ENCODE measurements at places on chromosomes 2 and 18.

GRCh38 chr2:197628043-197628500, 47.3 kb downstream of the RFTN2 start:
- no peak for DNase-seq

GRCh38 chr18:23277399-23277798, 142.1 kb downstream of the CABLES1 start:
- DNase-seq = no peak

DNA sequence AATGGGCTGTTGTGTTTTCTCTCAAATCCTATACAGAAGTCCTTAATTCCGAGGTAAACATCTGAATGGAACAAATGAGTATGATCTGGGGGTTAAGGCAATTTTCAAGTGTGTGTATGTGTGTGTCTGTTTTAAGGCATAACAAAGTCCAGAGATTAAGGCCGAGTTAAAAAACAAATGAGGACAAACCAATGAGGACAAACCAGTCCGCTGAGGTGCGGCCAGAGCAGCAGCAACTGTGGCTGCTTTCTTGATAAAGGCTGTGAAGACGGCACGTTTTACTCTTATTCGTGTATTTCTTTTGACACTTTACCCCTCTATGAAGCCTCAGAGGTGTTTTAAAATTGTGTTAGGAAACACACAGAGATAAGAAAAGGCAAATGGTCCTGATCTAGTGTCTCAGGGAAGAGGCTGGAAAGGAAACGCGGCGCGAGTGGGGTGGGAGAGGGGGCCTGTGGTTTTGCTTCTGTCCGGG, 495 bp upstream of the GULP1 start:
- peak; percentile 69 for DNase-seq

GRCh38 chr2:202249521-202250253, 11.3 kb upstream of the SUMO1 start:
- DNase-seq = no peak

DNA sequence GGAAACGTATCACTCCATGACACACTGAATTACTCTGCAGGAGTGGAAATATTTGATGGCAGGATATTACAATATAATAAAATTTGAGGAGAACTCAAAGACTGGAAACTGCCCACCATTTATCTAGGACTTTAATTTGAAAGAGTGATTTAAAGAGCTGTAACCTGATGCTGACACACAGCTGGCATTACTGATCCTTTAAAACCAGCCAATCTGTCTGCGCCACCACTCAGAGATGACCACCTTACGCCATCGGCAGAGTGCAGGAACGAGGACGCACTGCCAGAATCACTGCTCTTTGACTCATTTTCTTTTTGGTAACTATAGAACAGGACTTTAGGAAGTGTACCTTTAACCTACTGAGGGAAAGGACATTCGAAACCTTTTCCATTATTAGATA, 114.1 kb downstream of the EPB41L3 start:
- peak; percentile 57 for DNase-seq

GRCh38 chr2:238560234-238560633, 133.5 kb downstream of the ASB1 start:
- no peak for DNase-seq

- no peak for DNase-seq
These were observed 7.1 kb upstream of the SOS1 start for GRCh38 chr2:39127973-39128372.

DNA sequence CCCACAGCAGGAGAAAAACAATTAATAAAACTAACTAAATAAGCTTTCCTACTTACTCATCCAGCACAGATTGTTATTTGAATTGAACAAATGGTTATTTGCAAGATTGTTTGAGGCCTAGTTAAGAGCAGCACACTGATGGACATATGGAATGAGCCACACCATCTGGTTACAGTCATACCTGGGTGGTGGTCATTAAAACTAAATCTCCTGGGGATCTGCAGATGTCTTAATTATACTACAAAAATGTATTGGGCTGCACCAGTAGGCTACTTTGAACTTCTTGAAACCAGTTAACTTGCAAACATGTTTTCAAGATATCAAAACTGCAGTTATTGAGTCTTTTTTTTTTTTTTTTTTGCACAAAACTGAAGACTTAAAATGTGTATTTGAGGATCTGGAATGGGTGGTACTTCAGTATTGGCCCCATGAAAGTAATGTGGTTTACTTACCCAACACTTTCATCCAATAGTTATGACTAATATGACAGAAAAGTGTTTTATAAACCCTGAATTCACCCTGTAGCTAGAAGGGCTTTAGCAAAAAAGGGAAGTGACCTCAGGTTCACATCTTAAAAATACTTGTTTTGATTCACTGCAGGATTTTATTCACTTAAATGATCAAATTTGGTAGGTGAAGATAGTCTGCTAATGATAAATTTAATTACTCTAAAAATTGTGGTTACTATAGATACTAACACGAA, 10.8 kb downstream of the AGFG1 start:
- DNase-seq = peak; percentile 81

DNA sequence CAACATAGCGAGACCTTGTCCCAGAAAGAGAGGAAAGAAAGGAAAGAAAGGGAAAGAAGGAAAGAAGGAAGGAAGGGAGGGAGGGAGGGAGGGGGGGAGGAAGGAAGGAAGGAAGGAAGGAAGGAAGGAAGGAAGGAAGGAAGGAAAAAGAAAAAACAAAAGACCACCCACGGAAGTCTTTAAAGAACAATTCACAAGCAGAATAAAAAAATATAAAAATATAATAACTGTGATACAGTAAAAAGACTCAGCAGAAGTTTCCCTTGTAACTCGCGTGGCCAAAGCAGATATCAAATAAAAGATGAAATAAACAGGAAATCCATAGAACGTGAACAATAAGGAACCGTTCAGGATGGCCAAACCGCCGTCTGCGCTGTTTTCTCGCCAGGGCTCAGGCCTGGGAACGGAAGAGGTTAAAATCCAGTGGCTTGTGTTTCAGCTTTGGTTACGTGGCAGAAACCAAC, 1.2 kb upstream of the SLC1A4 start:
- no peak for DNase-seq

GRCh38 chr18:73099759-73100158, 232.0 kb upstream of the NETO1 start:
- DNase-seq = peak; percentile 71

- no peak for DNase-seq
These were observed 46.9 kb downstream of the PSMD14 start for GRCh38 chr2:161355106-161355505.

GRCh38 chr2:69709290-69709689, 32.6 kb upstream of the ANXA4 start:
- DNase-seq = peak; percentile 3

GRCh38 chr18:23207191-23207955, 72.1 kb downstream of the CABLES1 start:
- DNase-seq = peak; percentile 71

DNA sequence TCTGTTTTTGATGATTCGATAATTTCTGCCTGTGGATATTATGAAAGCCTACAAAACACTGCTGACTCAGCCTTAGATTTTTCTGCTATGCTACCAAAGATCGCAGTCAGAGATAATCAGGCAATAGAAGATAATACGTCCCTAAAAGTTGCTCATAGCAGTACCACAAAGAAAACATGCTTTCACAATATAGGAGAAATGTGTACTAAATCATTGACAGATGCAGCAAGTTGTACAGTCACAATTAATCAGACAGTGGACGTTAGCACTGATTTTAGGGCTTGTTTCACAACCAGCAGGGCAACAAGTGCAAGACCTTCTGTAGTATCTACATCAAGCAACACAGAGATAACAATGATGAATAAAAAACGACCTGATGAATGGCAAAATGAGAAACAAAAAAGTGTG, 19.5 kb downstream of the RBM44 start:
- no peak for DNase-seq

DNA sequence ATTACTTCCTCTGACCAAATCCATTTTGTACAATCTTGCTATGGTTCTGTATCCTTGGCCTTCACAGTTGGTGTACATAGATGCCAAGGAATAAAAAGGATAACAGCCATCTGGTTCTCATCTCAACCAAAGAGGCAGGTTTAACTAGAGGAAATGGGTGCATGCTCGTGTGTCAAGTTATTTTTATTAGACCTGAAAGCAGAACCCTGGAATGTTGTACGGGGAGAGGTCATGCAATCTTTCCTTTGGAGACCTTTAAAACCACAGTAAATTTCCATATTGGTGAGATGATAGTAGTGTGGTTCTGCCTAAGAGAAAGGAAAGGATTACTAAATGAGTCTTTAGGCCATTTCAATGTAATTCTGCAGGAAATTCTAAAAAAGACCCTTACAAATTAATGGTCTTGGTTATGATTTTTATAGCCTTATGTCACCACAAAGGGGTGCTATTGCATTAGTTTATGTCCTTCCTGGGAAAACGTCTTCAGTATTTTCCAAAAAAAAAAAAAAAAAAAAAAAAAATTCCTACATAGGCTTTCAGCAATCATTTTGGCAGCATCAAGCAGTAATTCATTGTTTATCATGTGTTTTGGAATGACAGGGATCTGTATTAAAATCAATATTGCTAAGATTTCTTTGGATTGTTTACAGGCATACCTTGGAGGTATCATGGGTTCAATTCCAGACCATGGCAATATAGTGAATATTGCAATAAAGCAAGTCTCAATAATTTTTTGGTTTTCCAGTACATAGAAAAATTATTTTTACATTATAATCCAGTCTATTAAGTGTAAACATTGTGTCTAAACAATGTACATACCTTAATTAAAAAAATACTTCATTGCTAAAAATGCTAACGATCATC, 270.8 kb downstream of the NYAP2 start:
- peak; percentile 43 for DNase-seq

- peak; percentile 38 for DNase-seq
These were observed 68.8 kb downstream of the GLI2 start for GRCh38 chr2:120804459-120804858.

DNA sequence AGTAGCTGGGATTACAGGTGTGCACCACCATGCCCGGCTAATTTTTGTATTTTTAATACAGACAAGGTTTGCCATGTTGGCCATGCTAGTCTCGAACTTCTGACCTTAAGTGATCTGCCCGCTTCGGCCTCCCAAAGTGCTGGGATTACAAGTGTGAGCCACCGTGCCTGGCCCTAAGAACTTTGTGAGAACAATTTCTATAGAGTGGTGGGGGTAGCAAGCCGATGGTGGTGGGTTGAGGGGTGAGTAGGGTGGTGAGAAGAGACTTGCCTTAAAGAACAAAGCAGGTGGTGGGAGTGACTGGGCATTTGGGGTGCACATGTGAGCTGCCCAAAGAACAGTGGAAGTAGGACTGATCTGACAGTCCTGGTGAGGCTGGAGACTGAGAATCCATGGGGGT, 76.0 kb upstream of the ASB18 start:
- no peak for DNase-seq

Measured in NCI-H69 (cell line).